ENCODE measurements at places on chromosomes 5 and 9.
A peak's percentile ranks its signal among the peaks of the same experiment; 100 is the strongest.

GRCh38 chr5:91079037-91079436 lies 304.1 kb downstream of the ARRDC3 start:
- DNase-seq, result no peak

DNA sequence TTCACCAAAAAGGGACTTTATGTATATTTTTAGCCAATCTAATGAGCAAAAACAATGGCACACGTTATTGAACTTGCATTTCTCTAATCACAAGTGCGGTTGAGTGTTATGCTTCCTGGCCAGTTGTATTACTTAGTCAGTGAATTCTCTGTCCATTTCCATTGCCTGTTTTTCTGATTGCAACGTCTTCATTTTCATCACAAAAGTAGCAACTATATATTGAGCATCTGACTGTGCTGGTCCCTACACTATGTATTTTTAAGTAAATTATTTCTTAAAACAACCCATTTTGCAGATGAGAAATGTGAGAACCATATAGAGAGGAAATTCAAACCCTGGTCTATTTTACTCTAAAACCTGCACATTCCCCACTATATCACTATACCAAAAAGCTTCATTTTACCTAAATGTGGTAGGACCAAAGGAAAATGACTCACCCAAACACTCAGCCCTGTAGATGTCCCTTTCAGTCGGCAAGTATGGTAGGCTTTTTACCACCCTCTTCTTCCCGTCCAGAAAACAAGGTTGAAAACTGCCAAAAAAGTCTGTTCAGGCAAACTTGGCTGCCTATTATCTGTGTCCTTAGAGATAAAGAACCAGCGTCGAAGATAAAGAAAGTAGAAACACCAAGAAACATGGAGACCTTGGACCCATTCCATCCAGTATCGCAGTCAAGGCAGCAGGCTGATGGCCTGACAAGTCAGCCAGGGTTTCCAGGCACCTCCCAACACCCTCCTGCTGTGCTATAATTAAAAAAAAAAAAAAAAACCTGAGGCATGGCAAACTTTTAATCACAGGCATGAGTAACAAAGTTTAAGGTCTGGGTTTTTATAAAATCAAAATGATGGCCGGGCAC lies 18.8 kb upstream of the FAM13B start:
- DNase-seq, result no peak

- no peak for DNase-seq
Observed at GRCh38 chr5:591746-592145, 20.4 kb upstream of the CEP72 start.

GRCh38 chr9:92098638-92099037 lies 16.6 kb downstream of the SPTLC1 start:
- DNase-seq, result no peak

DNA sequence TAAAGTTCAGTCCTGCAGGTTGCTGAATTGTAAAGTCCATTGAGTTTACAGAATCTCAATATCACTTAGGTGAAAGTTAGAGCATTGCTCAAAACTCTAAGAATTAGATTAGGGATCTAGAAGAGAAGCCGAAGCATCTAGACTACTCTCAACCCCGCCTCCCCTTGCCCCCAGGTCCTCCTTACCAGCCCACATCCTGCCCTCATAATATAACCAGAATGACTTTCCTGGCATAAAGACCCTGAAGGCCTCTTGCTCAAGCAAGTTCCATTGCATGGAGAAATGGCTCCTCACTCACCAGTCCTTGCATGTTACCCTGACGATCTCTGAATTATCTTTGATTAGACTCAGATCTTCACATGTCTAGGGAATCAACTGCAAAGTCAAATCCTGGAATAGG lies 78.8 kb downstream of the SPATA31C2 start:
- no peak for DNase-seq

DNA sequence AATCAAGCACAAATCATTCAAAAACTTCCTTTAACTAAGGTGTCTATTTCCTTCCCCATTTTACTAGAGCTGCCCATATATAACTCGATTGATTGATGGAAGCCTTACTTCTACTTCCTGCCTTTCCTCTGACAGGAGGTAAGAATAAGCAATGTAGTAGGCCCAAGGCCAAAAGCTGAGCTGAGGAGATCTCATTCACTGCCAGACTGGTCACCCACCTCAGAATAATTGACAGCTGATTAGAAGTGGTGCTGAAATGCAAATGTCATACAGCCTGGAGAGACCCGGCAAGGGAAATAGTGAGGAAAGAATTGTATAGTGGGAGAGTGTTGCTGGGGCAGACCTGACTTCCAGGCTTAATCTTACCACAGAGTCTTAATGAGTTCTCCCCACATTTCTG lies 239.9 kb downstream of the SAXO1 start:
- DNase-seq, result no peak

- peak; percentile 24 for DNase-seq
Observed at GRCh38 chr9:36450110-36450732, 50.2 kb upstream of the RNF38 start.

GRCh38 chr5:168889039-168889438 lies 309.9 kb upstream of the PANK3 start:
- no peak for DNase-seq

DNA sequence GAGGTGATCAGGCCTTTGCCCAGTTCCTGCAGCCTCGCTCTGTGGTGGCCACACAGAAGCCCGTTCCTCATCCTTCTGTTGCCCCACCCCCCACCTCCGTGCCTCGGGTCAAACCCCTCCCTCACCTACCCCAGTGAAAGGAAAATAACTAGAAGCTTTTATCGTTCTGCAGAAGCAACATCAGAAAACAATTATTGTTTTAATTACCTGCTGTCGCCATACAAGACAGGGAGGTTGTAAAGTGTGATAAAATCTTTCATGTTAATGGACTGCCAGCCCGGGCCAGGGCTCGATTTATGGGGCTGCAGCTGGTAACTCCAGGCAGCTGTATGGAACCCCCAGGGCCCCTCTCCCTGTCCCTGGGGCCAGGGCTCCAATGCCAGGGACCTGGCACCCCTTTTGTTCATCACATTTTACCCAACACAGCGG lies 20.6 kb downstream of the UNC5A start:
- no peak for DNase-seq

DNA sequence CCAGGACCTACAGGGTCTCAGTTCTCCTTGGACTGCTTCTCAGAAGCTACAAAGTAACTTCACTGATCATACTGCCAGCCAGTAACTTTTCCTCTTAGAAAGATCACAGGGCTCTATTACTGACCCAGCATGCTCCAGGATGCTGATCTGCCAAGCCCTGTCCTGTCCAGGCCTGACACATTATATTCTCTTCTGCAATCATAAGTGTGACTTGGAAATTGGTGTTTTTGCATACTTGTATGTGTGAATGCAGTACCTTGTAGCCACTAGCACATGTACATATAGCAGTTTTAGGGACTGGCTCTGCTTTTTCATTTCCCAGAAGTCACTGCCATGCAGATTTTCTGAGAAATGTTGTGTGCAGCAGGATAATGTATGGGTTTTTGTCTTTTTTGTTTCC lies 40.1 kb upstream of the CCNH start:
- DNase-seq, result no peak

DNA sequence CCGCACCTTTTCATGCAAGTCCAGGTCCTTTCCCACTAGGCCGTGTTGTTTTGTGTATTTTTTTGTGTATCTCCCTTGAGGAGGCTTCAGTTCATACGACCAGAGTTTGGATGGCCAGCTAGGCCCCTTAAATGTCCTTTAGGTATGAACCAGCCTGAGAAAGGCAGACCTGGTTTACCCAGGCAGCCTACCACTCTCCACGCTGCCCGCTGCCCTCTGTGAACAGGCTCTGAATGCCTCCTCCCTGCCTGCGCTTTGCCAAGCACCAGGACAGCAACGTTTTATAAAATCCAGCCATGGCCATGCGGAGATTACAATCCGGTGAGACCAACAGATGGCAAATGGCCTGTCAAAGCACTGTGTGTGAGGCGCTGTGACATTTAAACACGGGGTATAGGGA lies 626 bp upstream of the CLTB start:
- DNase-seq, result no peak

GRCh38 chr5:38163636-38164237 lies 94.6 kb upstream of the EGFLAM start:
- no peak for DNase-seq

DNA sequence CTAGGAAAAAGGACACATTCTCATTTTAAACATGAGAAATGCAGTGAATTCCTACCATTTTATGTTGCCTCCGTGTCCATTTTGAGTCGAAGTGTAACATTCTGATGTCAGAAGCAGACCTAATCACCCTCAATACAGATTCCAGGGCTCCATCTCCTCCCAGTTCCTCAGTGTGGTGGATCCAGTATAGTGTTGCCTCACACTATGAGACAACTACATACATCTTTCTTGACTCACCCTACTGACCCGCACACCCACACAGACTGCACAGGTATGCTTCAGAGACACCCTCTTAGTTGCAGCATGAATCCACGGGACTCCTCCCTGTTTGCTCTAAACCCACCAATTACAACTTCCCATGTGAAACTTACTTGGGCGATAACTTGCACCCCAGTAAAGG lies 564.9 kb downstream of the SEMA5A start:
- no peak for DNase-seq

GRCh38 chr5:138354926-138355378 lies 2.5 kb downstream of the KDM3B start:
- no peak for DNase-seq

- DNase-seq, result no peak
Observed at GRCh38 chr5:69494452-69494851, 1.9 kb downstream of the OCLN start.

- DNase-seq, result no peak
Observed at GRCh38 chr9:37438359-37438758, 15.9 kb downstream of the GRHPR start.

GRCh38 chr5:84729326-84729725 lies 344.6 kb upstream of the EDIL3 start:
- no peak for DNase-seq

GRCh38 chr9:7097040-7097715 lies 339.4 kb downstream of the KDM4C start:
- DNase-seq, result no peak

GRCh38 chr9:37062336-37062735 lies 28.3 kb upstream of the PAX5 start:
- DNase-seq, result no peak

DNA sequence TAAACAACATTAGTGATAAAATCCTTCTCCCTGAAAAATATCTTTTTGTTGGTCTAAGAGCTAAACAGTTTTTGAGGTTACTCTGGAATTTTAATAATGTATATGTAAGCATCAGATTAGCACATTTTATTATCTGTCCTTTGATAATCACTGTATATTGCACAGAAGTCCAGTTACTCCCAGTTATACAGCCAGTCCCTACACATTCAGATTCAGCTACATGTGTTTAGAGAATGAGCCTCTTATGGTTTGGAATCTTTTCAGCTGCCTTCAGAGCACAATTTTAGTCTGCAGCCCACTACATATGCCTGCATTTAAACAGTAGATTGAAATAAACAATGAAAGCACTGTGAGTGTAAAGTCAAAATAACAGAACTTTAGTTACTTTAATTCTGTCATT lies 438.2 kb downstream of the ARHGEF28 start:
- DNase-seq, result no peak

GRCh38 chr5:179297486-179298180 lies 47.6 kb downstream of the ADAMTS2 start:
- no peak for DNase-seq

DNA sequence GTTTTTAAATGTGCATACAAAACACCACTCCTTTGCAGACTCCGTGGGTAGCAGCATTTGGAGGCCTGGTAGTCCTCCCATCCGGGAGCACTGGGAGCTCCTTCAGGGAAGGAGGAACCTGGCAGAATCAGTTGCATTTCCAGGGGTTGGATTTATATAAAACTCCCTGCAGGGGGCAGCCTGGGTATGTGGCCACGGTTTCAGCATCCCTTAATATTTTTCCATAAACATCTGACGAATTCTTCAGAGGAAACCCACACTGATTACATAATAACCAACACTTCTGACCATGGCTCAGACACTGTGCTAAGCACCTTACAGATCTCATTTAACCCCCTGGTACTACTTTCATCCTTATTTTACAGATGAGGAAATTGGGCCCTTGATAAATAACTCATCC lies 6.1 kb upstream of the AFAP1L1 start:
- no peak for DNase-seq

DNA sequence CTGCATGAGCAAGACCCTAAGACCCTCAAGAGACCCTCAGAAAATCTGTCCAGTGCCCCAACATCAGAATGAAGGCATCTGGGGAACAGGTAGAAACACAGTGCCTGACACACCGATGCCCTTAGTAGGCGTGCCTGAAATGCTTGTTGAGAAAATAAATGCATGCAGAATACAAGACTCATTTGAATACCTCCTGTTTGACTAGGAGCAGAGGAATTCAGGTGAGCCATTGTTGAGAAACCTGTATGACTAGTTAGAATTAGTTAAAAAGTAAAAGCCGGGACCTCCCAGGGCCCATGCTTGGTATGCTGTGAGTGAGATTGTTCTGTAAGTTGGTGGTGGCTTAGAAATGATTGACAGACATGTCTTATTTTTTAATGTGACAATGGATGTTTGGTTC lies 55.0 kb downstream of the WWC1 start:
- no peak for DNase-seq

DNA sequence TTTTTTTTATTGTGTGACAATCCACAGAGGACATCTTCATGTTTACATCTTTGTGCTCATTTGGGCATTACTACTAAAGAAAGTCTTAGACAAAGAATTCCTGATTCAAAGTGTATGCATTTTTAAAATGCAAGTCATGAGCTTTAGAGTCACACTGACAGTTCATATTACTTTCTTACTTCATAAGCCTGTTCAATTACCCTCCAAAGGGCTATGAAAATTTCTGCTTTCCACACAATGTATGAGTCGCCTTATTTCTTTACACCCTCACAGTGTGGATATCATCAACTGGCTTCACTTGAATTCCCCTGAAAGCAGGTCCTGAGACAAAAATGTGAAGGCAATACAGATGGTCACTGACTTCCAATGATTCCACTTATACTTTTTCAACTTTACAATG lies 280.4 kb upstream of the PTGER4 start:
- DNase-seq, result no peak

- no peak for DNase-seq
Observed at GRCh38 chr5:36202521-36202961, 39.2 kb downstream of the NADK2 start.

DNA sequence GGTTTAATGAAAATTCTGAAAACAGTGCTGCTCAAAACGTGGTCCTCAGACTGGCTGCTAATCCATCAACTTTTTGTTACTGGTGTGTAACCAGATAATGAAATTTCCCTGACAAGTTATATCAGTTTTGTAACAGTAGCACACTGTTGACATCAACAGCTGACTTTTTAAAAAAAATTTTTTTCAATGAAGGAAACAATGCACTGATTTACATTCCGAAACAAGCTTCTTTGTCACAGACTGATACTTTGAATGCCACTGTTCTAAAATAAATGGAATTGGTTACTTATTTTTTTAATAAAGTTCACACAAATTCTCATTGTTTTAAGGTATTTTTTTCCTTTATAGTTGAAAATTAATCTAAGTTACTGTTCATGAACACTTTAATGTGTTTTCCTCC lies 169.1 kb downstream of the NIPBL start:
- DNase-seq, result no peak

DNA sequence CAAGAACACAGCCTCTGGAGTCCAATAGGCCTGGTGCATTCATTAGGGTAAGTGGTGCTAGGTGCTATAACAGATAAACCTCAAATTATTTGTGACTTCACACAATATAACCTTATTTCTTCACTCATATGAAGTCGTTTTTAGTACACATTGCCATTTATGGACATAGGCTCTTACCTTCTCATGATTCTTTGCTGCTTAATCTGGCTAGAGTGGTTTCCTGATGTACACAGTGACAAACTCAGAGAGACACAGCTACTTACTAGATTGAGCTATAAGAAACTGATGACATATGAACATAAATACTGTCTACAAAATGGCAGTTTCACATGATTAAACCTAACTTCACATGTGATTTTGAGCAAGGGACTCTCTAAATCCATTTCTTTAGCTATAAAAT lies 14.2 kb upstream of the SUB1 start:
- DNase-seq, result no peak
